Colonic mucosa (tissue), 4 donors: ENCODE measurements at places on chromosomes 1 and 21. TPM values are rescaled to one million over a fixed set of nuclear protein-coding genes. Genes with fewer than 3 reads are reported as not detected.

DNA sequence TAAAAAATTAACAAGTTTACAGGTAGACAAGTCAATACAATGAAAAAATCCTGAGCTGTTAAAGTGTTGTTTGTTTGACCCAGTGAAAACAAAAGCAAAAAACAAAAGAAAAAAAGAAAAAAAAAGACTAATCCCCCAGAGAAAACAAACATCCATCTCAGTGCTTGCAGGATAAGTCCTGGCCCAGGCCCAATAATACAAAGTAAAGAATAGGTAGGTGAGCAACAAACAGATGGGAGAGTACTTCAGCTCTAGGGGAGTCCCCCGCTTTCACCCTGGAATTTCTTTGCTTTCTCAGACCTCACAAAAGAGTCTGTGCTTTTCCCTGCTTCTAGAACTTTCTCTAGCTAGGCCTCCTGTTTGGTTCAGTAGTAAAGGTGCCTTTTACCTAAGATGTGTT is 70.3 kb downstream of the ABCA4 start:
- H3K27me3 ChIP-seq, result no peaks in the 10 kb centered on the region
- no peak for DNase-seq
- no peaks in the 10 kb centered on the region for H3K36me3 ChIP-seq
- no peak overlapping the region for H3K27ac ChIP-seq

DNA sequence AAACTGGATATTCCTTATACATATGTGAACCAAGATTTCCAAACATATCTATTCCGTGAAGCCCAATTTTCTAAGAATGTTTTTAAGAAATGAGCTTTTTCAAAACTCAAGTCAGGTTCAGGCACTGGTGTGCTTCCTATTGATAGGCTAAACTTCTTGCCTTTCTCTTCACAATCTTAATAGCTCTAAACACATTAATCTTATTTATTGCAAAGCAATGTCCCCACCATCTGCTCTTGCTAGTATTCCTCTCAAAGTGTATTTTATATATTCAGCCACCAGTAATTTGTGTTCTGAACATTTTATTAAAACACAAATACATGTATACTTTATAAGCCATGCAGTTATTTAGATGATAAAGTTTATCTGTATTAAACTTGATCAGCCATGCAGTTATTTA is 11.5 kb downstream of the ZNF281 start:
- no peak overlapping the region for H3K4me3 ChIP-seq
- H3K27me3 ChIP-seq, result no peaks in the 10 kb centered on the region
- H3K27ac ChIP-seq, result no peak overlapping the region
- no peak for DNase-seq
- no peaks in the 10 kb centered on the region for H3K36me3 ChIP-seq

GRCh38 chr1:160924791-160925651 is 29.6 kb downstream of the ITLN2 start:
- H3K4me1 ChIP-seq, result no peaks in the 10 kb centered on the region
- no peaks in the 10 kb centered on the region for H3K36me3 ChIP-seq
- DNase-seq, result no peak
- no peak overlapping the region for H3K4me3 ChIP-seq
- H3K27ac ChIP-seq, result no peak overlapping the region

GRCh38 chr1:109263597-109264378 is 14.4 kb downstream of the CELSR2 start:
- no peak overlapping the region for H3K27ac ChIP-seq
- H3K27me3 ChIP-seq, result no peaks in the 10 kb centered on the region
- no peaks in the 10 kb centered on the region for H3K4me1 ChIP-seq
- no peak overlapping the region for H3K4me3 ChIP-seq
- H3K36me3 ChIP-seq, result no peaks in the 10 kb centered on the region

Gene MACF1
- 148 TPM for total RNA-seq

GRCh38 chr1:190170321-190170720 is 307.3 kb downstream of the BRINP3 start:
- no peak for DNase-seq
- no peaks in the 10 kb centered on the region for H3K4me1 ChIP-seq
- no peaks in the 10 kb centered on the region for H3K36me3 ChIP-seq
- H3K27ac ChIP-seq, result no peak overlapping the region
- H3K27me3 ChIP-seq, result no peaks in the 10 kb centered on the region
